ENCODE measurements at places on chromosomes 16 and 17.
A peak's percentile ranks its signal among the peaks of the same experiment; 100 is the strongest.

DNA sequence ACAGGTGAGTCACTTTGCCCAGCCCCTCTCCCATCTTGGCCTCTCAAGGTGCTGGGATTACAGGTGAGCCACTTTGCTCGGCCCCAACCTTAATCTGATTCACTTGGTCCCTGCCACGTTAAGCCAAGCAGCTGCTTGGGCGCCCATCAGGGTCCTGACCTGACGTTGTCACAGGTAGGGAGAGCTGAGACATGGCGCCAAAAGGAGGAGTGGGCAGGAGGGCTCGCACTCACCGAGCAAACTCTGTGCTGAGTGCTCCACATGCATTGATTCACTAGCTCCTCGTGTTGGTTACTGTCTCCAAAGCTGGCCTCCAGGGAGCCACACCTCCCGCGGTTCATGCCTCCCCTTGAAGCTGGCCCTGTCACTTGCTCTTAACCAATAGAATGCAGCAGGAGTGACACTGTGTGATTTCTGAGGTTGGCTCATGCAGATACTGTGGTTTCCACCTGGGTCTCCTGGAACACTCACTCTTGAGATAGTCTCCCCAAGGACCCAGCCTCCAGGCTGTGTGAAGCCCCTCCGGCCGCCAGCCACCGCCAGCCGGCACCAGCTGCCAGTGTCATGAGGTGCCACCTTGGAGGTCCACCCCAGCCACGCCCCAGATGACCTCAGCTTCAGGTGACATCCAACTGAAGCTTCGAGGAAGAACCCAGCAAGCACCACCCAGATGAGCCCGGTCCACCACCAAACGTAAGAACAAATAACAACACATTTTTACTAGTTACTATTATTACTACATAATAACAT, 223.0 kb downstream of the GSG1L start:
- DNase-seq, result no peak

DNA sequence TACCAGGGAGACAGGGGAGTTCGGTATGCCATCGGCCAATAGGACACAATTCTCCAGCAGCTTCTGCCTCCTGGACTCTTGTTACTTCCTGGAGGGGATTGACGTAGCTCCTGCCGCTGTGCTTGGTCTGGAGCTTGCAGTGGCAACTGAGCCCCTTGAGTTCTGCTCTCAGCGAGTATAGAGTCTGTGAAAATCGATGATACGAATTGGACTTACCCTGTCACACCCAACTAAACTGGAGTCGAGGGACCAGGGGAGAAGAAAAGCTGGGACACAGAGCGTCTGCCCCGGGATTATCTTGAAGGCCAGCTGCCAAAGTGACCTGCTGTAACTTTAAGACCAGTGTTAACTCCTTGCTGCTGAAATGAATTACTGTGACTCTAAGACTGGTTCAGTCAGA, 22.2 kb downstream of the SEC14L1 start:
- DNase-seq, result no peak

DNA sequence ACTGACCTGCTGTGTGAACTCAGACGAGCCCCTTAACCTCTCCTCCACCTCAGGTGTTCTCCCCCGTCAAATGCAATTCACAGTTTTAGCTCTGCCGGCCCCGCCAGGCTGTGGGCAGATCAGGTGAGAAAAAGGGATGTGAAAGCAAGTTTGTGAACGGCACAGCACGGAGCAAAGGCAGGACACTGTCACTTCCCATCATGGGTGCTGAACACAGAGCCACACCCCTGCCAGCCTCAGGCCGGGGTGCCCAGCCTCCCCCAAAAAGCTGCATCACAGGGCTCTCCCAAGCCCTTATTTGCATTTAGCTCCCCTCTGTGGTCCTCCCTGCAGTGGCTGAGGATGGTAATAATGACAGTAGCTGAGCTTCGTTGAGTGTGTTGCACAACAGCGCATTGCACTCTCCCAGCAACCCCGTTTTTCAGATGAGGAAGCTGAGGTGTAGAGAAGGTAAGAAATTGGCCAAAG, 88.8 kb upstream of the TNRC6C start:
- peak; percentile 46 for DNase-seq

DNA sequence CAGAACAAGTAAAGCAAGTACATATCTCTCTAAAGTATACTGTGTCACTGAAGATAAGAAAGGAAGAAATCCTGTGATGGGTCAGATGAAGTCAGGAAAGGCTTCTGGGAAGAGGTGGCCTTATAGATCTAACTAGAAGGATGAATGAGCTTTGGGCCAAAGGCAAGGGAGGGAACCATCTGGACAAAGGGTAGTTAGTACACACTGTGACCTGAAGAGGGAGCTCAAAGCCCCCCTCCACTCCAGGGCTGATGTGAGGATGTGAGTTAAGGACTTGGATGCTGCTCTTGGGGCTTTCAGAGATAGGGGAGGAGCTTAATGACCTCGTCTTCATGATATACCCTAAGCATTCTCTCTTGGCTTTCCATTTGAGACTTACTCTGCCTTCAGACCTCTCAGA, 185.3 kb upstream of the CACNG3 start:
- peak; percentile 32 for DNase-seq

GRCh38 chr16:72042157-72042660, 12.1 kb upstream of the HP start:
- no peak for DNase-seq

- DNase-seq, result no peak
Observed at GRCh38 chr16:30738984-30739951, 9.0 kb upstream of the PHKG2 start.

- DNase-seq, result no peak
Observed at GRCh38 chr16:81518439-81518757, 73.8 kb downstream of the CMIP start.

GRCh38 chr16:19685176-19685575, 32.9 kb downstream of the KNOP1 start:
- no peak for DNase-seq

DNA sequence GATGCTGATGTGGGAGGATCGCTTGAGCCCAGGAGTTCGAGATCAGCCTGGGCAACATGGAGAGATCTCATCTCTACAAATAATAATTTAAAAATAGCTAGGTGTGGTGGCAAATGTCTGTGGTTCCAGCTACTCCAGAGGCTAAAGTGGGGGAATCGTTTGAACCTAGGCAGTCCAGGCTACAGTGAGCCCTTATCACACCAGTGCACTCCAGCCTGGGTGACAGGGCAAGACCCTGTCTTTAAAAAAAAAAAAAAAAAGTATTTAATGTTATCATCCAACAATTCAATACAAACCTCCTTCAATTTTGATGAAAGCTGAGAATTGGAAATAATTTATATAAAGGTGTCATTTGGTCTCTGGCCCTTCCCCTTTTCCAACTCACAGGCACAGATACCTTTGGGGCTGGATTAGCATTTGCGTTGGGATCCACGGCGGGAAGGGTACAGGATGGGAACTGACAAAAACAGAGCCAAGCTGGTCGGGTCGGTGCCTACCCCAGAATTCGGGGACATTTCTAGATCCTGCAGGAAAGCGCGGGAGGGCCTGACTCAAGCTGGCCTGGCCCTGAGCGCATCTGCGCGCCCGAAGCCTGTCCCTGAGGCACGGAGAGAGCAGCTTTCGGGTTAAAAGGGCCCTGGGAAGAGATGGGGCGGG, 860 bp upstream of the DCAF7 start:
- DNase-seq, result no peak

- DNase-seq, result no peak
Observed at GRCh38 chr17:55962951-55963401, 190.3 kb upstream of the ANKFN1 start.

GRCh38 chr17:50268743-50269275, 5.5 kb upstream of the TMEM92 start:
- peak; percentile 17 for DNase-seq

DNA sequence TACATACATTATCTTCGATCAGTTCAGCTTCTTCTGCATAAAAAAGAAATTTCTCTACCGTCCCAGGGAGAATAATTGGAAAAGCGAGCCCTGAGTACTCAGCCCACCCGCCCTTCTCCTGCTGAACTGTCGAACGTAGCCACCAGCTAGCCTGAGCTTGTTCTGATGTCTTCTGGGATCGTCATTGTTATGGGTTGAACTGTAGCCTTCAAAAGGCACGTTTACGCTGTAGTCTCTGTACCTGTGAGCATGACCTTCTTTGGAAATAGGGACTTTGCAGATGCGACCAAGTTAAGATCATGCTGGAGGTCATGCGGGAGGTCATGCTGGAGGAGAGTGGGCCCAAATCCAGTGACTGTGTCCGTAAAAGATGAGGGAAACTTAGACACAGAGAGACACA, 86.2 kb downstream of the CMIP start:
- no peak for DNase-seq

- DNase-seq, result no peak
Observed at GRCh38 chr17:10899281-10899680, 61.4 kb upstream of the PIRT start.

DNA sequence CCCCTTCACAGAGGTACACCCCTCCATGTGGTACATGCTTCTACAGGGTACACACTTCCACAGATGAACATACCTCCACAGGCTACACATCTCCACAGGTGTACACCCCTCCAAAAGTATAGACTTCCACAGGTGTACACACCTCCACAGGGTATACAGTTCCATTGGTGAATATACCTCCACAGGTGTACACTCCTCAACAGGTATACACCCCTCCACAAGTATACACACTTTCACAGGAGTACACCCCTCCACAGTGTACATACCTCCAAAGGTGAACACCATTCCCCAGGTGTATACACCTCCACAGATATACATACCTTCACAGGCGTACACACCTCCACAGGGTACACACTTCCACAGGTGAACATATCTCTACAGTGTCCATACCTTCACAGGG, 9.4 kb downstream of the FOXN1 start:
- no peak for DNase-seq

DNA sequence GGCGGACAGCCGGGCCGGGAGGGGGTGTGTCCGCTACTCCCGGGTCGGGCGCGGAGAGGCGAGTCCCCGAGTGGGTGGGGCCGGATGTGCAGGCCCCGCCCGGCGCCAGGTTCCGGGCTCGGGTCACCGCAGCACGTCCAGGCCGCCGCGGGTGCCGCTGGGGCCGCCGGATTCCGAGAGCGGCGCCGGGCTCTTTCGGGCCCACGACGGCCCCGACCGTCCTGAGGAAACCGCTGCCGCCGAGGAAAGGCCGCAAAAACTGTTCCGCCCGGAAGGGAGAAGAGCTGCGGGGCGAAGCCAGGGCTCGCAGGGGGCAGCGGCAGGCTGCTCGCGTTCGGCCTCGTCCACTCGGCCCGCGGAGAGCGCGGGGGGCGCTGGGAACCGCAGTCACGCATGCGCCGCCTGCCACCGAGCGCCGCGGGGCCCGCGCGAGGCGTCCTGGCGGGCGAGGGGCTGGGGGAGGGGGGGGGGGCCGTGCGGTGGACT, at the start of gene ZKSCAN2:
Gene ZKSCAN2, minus strand, starts transcription at position 376 of the 486 bp plus-strand sequence. CDS start 718 bp downstream, outside the sequence.
- DNase-seq, result peak; percentile 88

GRCh38 chr16:11705311-11706025, 37.2 kb downstream of the TXNDC11 start:
- no peak for DNase-seq

DNA sequence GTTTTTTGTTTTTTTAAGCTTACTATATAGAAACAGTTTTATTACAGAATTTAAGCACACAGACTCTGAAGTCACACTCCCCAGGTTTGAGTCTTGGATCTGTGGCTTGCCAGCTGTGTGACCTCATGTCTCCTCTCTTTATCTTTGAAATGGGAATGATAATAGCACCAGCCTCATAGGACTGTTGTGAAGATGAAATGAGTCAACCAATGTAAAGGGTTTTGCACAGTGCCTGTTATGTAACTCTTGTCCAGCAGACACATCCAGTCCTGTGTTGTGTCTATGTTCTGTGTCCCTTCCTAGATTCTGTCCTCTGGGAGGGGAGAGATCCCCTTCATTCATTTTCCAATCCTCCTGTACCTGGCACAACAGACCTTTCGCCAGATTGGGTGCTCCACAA, 3.1 kb upstream of the CPD start:
- no peak for DNase-seq

DNA sequence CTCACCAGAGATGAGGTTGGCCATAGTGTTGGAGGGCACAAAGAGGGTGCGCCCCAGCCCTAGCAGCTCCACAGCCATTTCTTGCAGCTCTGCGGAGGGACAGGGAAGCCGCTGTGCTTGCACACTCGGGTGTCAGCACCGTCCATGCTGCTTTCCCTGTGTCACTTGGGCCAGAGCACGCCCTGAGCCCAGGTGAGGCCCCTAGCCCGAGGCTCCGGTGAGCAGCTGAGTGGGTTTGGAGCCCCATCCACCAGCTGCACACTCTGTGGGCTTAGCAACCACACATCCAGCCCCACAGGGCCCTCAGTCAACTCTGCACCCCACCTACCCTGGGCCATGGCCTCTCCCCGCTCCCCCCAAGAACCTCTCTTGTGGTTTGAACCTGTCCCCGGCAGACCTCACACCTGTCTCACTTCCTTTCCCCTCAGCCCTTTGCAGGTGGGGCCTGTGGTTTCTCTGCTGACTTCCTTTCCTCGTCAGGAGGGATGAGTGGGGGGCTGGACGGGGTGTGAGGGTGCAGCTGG, 20.7 kb downstream of the TMEM235 start:
- peak; percentile 90 for DNase-seq

GRCh38 chr17:42284566-42284965, 3.7 kb upstream of the STAT5A start:
- DNase-seq, result no peak

DNA sequence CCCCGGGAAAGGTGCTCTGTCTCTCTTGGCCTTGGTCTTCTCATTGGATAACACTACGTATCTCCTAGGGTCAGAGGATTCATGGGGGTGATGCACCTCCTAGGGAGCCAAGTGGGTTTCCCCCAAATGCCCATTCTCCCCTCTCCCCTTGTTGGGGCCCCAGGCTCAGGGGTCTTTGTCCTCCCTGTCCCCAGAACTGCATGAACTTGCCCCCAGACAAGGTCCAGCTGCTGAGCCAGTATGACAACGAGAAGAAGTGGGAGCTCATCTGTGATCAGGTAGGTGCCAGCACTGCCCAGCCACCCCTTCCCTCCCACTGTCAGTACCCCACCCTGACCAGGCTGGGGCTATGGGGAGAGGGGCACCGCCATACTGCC, 8.7 kb downstream of the FMNL1 start:
- no peak for DNase-seq

GRCh38 chr16:87323727-87324410, 6.7 kb upstream of the C16orf95 start:
- DNase-seq, result no peak

- DNase-seq, result no peak
Observed at GRCh38 chr17:46796524-46796923, 22.0 kb downstream of the WNT3 start.

DNA sequence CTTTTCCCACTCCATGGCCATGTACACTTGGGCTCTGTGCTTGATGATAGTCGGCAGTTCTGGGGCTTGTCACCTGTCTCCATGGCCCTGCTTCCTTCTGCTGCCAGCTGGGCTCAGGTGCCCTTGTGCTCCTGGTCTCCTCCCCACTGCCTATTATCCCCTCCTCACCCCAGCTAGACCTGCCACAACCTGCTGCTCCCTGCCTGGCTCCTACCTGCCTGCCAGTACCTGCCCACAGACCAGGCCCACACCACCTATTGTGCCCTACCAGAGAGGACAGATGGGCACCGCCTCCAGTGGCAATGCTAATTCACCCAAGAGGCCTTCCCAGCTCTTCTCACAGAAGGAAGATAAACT, 538 bp upstream of the RAPGEFL1 start:
- no peak for DNase-seq

DNA sequence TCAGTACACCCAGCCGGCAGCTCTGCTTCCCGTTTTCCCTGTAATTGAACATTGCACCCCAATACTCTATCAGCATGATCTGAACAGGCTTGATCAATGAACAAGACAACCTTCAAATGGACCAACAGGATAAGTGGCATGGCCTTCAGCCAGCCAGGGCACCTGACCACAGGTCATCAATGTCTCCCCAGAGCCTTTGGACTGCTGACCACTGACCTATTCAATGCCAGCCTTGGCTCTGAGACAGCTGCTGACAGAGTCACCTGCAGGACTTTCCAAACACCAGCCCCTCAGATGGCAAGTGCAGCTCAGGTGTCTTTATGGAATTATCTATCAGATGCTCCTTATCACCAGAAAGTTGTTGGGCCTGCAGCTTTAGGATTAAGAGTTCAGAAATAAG, 462.9 kb upstream of the ASIC2 start:
- no peak for DNase-seq

Measured in activated naive CD4-positive, alpha-beta T cell treated with anti-CD3 and anti-CD28 coated beads, Interleukin-2, amount 10 ng/mL, durations not matched to agents 7 days and 5 days (primary cell).